HCEC 1CT (cell line): ENCODE measurements at places on chromosomes 3 and 15.

DNA sequence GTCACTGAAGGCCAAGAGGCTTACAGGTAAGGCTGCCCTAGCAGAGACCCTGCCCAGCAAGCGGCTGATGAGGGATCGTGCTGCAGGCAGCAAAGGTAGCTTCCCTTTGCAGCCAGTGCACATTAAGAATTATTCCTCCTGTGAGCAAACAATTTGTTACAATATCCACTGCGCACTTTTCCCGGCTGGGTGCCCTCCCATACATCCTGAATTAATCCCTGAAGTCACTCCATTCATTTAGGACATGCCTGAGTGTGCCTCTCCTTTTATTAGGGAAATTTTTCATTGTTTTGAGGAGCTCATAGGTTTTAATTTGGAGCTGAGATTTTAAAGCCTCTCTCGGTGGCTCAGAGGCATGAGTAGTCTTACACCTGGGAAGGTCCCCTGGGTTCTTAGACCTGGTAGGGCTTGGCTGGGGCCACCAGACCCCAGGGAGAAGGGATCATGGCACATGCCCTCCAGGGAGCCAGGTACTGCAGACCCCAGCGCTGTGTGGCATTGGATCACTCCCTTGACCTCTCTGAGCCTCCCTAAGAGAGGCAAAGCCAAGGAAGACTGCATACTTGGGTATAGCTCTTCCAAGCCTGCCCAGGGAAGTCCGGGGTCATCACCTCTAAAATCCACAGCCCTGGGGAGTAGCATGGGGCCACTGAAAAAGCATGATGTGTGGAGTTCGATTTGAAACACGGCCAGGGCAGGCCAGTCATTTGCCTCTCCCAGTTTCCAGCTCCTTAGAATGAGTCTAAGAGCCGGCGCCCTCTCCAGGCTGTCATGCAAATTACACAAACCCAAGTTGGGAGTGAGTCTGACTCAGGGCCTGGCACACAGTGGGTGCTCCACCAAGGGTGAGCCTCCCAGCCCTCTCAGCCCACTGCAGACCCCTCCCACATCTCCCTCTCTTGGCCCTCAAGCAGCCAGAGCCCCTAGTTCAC lies 151.9 kb upstream of the LINGO1 start:
- DNase-seq, result peak; percentile 29

DNA sequence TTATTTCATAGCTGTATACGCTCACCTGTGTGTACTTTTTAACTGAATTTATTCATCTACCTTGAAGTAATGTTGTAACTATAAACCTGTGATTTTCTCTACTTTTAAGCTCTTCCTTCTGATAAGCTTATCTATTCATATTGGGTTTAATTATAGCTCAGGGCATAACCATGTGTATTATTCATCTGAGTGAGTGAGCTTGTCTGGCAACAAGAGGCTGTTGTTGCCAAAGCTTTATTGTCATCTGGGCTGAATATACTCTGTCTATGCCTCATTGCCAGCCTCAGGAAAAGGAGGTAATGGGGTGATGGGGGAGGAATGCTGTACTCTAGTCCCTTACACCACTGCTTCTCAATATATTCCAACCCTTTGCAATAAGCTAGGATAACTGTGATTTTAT lies 292.4 kb downstream of the UBE2E2 start:
- DNase-seq, result peak; percentile 51

- DNase-seq, result no peak
These were observed 567.2 kb downstream of the FOXP1 start for GRCh38 chr3:71016178-71016845.

GRCh38 chr3:66997560-66998112 lies 471 bp upstream of the KBTBD8 start:
- DNase-seq, result peak; percentile 73

DNA sequence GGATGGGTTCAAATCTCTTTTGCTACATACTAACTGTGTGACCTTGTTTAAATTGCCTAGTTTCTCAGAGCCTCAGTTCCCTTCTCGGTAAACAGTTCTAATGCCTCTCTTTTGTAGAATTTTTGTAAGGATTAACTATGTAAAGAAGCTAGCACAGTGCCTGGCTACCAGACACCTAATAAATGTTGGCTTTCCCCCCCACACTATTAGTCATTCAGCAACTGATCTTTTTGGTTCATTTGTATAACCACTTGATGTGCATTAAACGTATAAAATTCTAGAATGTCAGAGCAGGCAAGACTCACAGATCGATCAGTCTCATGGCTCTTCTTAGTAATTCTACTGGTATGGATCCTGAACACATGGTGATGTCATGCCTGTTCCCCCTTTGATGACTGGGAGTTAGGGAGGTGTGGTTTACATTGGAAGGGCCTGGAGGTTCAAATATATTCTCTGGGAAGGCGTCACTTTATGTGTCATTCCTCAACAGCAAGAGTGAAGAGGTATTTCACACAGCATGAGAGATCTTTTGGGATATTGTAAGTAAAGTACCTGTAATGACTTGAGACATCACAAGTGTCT lies 6.5 kb downstream of the TAGLN3 start:
- DNase-seq, result peak; percentile 69

DNA sequence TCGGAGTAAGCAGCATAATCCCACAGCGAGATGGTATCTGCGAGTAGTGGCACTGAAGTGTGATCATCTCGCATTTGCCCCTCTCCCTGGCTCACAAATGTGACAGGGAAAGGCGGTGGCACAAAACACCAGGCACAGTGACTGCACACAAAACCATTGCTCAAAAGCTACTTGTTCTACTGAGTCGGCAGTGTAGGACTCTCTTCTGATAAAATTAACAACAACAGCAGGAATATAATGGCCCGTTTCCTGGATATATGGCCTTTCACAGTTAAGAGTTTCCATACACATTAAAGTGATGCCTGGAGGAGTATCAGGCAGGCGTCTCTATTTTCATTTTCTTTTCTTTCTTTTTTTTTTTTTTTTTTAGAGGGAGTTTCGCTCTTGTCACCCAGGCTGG lies 69.0 kb downstream of the MYO1E start:
- no peak for DNase-seq
